HS-5 (cell line): ENCODE measurements at places on chromosomes 6 and 20.
A peak's percentile ranks its signal among the peaks of the same experiment; 100 is the strongest.

GRCh38 chr20:9499126-9499899 lies 15.1 kb upstream of the LAMP5 start:
- DNase-seq = no peak

DNA sequence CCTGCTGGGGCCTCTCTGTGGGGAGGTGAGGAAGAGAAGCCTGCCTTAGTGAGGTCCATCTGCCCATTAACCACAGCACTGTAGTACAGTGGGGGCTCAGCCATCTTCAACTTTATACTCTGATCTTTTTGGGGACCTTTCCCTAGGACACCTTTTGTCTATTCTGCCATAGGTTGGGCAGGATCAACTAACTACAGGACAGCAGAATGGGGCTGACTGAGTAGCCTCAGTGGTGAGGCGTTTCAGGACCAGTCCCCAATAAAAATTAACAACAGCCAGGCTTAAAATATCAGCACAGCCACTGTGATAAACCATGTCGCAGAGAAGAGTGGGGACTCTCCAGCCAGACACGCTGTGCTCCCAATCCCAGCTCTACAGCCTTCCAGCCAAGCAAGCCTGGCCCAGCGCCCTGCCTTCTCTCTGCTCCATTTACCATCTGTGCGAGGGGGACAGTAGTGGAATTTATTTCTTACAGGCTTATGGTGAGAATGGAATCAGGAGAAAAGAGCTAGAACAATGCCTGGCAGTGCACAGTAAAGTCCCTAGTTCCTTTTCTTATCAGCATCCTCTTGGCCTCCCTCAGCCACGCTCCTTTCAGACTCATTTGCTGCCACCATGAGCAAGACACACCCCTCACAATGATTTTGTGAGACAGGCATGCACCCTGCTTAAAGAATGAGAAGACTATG lies 75.5 kb downstream of the SLC22A23 start:
- no peak for DNase-seq

DNA sequence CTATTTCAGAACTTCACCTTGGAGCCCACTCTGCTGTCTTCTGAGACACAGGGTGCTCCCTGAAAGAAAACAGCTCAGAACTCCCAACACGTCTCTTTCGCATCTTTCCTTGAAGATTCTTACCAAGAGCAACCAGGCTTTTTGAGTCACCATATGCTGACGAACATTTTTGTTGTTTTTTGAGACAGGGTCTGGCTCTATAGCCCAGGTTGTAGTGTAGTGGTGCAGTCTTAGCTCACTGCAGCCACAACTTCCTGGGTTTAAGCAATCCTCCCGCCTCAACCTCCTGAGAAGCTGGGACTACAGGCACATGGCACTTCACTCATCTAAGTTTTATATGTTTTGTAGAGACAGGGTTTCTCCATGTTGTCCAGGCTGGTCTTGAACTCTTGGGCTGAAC lies 68.5 kb downstream of the TRMT11 start:
- DNase-seq = no peak

DNA sequence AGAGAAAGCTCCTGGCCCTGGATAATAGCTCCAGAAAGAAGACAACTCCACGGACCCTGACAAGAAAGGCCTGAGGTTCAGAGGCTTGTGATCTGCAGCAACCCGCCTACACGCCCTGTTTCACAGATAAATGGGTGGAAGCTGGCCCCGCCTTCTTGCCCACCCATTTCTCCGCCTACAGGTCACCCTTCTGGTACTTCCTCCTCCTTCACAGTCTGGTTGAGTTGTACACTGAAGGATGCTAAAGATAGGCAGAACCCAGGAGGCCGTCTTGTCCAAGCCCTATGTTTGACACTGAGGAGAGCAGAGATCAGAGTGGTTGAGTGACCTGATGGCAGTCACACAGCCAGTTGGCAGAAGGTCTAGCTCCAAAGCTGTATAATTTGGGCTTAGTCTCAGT lies 34.2 kb upstream of the MDGA1 start:
- DNase-seq = no peak

- DNase-seq = no peak
Measured at GRCh38 chr20:18154342-18154741, 16.7 kb downstream of the KAT14 start.

DNA sequence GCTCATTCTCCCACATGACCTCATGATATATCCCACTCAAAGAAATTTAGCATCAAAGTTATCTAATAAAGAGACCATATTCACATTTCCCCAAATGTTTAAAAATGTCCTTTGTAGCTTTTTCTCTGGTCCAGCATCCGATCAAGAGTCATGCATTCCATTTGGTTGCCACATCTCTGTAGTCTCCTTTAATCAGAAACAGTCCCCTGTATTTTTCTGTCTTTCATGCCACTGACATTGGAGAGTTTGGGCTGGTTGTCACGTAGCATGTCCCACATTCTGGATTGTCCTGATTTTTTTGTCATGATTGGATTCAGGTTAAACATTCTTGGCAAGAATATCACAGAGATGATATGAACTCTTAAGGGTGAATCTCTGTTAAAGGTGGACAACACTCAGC lies 55.7 kb downstream of the SNX5 start:
- peak; percentile 31 for DNase-seq

- DNase-seq = no peak
Measured at GRCh38 chr6:105795913-105796517, 290.1 kb upstream of the PRDM1 start.

- DNase-seq = no peak
Measured at GRCh38 chr6:120005292-120005976, 655.9 kb upstream of the MAN1A1 start.

DNA sequence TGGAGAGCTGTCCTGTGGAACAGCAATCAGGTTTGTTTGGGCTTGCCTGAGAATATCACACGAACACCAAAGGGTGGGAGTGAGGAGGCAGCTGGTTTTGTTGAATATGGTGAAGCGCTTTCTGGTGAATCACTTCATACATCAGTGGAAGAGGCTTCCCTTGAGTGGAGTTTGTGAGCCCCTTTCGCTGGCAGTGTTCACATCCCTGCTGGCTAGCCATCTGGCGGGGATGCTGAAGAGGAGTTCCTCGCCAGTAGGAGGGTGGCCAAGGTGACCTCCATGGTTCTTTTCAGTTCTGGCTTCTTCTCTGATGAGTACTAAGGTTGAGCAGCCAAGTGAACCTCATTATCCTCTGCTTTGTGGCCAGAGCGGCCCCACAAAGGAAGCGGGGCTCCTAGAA lies 37.7 kb upstream of the RNF8 start:
- no peak for DNase-seq

DNA sequence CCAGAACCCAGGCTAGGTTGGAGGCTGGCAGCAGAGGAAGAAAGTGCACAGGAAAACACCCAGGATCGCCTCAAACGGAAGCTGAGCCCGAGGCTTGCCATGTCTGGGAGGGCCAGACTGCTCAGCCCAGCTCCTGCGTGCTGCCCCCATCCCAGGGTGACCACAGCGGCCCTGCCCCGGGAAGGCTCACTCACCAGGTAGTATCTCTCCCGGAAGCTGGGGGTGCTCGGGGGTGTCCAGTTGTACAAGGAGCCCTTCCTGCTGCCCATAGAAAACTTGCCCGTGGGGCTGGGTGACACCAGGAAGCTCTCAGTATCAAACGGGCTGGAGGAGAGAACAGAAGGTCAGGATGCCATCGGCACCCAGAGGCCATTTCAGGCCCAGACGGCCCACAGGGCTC lies 86.9 kb downstream of the RIPOR3 start:
- no peak for DNase-seq

DNA sequence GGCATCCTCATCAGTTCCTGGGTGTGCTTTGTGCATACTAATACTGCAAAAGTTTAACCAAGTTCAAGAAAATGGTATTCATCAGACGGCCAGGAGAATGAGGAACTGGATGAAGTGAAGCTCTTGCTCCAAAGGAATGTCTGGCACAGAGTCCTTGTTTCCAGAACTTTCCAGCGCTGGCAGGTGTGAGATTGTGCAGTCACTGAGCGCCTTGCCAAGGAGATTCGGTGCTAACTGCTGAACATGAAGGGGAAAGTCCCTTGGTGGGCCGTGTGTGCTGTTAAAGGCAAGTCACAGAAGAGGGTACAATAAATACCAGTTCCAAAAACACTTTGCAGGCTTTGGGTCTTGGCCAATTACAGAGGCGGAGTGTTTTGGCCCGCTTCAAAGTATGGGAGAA lies 262.3 kb upstream of the SOX4 start:
- DNase-seq = no peak

DNA sequence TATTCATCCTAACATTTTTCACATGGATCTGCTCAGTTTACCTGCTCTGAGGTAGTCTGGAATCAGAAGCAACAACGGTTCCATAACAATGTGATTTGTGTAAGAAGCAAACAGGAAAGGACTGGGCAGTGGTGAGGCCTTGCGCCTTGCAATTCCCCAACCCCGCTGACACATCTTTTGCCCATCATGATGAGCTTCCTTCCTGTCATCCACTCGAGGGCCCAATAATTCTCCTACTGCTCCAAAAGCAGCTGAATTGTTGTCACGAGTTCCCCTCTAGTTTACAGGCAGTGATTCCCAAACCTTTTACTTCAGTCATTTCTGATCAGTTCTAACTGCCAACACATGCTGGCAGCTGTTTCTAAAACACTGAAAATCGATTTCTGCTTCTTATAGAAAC lies 22.9 kb downstream of the STX7 start:
- DNase-seq = no peak

DNA sequence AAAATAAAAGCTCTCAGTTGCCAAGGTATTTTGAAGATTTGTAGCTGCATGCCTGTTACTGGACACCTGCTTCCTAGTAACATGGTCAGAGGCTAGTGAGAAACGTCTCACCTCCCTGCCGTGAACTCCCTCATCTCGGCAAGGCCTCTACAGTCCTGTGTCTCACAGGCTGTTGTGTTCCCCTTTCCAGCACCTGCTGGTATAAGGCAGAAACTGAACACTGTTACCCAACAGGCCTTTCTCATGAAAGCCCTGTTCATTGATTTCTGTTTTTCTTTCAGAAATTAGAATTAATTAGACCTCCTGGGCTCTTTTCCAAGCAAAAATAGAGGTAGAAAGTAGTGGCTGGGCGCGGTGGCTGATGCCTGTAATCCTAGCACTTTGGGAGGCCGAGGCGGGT lies 17.6 kb upstream of the SRSF3 start:
- DNase-seq = no peak

DNA sequence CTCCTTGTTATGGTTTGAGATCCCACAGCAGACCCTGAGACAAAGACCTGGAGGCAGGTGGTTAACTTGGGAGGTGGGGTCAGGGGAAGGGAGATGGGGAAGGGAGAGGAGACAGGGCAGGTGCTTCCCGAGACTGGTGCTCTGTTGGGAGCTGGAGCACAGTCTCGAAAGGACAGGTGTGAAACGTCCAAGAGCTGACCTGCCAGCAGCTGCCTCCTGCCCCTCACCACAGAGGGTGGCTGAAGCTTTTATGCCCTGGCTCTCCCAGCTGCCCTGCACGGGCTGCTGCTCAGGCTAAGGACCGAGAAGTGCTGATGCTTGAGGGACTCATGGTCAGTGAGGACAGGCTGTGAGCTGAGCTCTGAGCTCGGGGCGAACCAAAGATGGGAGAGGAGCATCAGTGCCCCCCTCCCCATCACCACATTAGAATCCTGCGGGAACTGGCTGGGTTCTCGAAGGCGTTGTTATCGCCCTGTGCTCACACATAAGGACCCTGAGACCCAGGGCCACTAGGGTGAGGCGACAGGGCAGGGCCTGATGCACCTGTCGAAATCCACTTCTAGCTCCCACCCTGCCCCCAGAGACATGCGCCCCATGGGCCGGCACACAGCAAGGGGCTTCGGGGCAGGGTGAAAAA lies 25.3 kb upstream of the CD93 start:
- no peak for DNase-seq

DNA sequence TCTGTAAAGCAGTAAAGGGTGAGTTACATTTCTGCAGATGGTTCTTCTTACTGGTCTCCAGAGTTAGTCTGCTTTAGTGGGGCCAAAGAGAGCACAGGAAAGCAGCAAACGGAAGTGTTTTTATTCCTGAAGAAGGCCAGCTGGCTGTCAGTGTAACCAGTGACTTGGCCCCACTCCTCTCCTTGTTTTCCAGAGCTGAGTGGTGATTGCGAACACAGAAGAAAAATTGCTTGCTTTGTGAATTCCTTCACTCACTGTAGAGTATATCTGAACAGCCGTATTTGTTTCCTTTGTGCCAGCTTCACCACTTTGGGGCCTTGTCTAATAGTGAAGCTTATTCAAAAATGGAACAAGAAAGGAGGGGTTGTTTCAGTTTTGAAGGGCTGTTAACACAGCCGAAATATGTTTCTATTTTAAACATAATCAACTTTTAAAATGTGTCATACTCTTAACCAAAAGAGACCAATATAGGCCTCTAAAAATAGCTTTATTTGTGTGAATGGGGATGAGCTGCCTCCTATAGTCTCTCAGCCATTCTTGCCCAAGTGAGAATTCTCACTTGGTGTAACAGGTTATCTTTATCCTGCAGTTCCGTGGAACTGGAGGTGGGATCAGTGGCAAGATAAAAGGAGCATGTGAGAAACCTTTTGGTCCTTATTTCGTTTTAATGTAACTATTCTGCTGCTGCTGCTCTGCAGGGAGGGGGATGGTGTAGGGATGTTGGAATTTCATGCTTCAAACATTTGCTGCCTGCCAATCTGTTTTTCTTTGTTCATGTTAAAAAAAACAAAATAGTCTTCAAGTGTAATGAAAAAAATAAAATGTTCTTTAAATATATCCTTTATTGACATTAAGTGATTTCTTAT lies 37.8 kb downstream of the ZC2HC1B start:
- no peak for DNase-seq

DNA sequence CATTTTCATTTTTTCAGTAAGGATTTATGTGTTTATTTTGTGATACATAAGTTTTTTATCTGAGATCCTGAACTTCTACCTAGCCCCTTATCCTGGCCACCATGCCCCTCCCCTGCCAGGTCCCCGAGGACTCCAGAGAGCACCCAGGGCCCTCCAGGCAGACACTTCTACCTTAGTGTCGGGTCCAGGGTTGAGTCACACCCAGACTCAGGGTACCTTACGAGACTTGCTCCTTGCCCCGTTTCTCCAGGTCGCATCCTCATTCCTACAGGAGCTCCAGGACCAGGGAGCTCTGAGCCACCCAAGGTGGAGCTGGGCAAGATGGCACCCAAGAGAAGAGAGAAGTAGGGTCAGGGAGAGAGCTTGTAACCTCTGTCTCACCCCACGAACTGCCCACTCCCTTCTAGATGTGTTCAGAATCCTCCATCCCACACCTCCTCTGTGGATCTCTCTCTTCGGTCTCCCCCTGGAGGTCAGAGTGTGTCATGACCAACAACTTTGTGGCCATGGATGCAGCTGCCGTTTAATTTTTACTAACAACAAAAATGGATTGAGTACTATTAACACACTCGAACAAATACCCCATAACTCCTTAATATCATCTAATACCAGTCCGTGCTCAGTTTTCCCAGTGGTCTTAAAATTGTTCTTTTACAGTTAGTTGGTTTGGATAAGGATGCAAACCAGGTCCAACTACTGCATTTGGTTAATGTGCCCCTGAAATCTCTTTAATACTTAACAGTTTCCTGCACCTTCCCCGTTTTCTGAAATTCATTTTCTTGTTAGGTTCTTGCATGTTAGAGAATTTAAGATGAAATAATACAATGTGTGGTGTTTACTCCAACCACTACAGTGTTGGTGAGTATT lies 130.6 kb upstream of the INSM1 start:
- no peak for DNase-seq
